ENCODE measurements at places on chromosomes 2 and 18.

DNA sequence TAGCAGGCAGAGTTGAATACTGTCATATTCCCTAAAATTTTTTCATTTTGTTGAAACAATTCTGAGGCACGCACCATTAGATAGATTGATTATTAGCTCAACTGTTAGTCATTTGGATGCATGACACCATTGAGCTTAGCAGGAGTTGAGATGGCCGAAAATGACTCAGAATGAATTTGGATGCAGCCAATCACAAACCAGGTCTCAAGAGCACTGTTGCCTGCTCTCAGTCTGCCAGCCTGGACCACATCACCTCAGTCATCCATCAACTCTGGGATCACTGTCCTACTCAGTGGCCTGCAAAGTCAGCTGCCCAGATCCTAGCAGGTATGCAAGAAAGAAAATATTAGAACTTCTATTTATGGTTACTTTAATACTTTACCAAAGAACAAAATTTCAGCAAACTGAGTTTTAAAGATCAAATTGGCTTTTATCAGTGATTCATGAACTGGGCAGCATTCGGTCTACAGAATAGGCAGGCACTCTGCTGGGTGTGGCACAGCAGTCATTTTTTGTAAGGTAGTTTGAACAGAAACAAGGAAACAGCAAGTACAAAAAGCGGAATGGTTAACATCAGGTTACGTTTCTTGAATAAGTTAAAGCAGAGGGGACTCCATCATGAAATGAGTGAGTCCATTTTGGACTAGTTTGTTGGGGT is 152.7 kb upstream of the ARHGAP28 start:
- no peak for DNase-seq

DNA sequence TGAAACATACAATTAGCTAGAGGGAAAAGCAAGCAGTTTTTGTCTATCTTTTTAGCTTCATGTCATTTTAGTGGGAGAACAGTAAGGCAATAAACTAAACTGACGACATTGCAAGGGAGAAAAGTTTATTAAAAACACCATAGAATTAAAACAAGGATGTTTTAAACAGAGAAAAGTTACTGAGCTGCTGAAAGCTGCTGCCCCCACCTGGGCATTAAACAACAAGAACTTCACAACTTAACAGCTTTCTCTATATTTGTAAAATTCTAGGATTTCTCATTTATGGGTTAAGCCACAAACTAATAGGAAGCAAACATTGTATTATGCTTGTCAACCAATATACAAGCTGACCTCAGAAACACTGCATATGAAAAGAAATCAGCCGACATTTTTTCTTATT is 289.2 kb downstream of the ERBB4 start:
- DNase-seq, result no peak

- no peak for DNase-seq
These were observed 27.5 kb upstream of the FAM237A start for GRCh38 chr2:206614811-206615210.

DNA sequence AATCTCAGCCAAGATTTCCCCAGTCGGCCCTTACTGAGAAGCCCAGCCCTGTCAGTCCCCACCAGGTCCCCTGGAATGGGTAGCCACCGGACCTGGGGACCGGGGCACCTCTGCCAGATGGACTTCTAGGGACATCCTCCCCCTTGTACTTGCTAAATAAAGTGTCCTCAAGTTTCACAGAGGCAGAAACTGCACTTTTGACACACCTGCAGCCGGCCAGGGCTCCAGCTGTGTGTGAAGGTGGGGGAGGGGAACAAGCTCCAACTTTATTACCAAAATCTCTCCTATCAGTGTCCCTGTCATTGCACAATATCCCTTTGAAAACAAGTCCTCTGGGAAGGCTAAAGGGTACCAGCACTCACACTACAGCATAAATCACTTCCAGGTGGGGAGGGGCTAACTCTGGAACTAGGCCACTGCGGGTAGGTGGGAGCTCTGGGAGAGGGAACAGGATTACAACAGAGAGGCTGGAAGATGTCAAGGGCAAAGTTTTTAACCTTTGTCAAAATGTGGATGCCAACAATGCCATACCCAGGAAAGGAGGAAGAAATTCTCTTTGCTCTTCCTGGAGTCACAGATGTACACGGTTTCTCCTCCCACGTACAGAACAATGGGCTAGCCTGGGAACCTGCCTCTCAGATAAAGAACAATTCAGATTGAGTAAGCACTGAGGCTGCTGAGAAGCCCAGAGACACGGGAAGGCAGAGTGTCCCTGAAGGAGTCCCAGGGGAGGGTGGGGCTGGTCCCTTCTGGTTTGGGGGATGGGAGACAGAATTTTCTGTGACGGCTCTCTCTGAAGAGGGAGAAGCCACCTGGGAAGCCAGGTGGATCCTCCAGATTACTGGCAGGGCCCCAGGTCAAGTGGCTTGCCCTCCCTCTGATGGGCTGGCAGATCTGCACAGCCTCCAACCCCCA is 11.0 kb downstream of the SDC1 start:
- no peak for DNase-seq
